ENCODE measurements at places on chromosomes 1 and 21.

DNA sequence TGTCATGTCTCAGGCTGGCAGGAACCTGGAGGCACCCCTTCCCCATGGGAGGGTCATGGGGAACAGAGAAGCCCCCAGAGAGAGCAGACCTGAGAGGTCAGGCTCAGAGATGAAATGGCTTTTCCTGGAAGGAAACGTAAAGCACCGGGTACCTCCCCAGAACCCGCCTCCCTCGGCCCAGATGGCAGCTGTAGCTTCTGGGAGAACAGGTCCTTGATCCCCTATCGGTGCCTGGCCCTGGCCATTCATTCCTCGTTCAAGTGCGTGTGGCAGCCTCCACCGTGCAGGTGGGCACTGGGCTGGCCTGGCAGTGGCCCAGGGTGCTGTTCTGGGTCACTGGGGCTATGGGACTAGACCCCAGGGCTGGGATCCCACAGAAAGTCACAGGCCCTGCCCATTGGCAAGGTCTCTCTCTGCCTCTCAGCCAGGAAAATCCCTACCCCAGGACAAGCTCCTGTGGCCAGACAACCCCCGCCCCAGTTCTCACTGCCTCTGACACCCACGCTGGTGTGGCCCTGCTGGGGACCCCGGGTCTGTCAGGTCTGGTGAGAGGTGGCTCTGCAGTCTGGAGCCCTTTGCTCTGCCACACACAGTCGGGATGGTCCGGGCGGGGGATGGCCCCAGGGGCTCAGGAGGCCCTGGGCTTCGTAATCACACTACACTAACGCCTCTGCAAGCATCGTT lies 183.2 kb upstream of the VAMP3 start:
- no peak for DNase-seq

GRCh38 chr21:29638761-29639327 lies 301.0 kb downstream of the GRIK1 start:
- DNase-seq, result no peak

- no peak for DNase-seq
Measured at GRCh38 chr1:54139711-54140110, 13.1 kb downstream of the CDCP2 start.

DNA sequence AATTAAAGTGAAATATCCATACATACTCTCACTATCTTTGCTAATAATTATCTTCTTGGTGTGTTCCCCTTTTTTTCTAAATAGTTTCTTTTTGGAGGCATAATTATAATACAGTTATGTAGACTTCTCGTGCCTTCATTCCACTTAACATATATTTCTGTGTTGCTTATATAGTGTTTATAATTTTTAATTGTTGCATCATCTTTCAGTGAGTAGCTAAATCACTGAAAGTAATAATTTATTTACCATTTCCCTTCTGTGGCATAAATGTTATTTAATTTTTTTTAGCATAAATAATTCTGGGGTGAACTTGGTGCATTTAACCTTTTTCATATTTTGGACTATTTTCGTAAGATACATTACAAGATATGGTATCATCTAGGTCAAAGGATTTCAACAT lies 38.3 kb downstream of the SMAP2 start:
- no peak for DNase-seq

DNA sequence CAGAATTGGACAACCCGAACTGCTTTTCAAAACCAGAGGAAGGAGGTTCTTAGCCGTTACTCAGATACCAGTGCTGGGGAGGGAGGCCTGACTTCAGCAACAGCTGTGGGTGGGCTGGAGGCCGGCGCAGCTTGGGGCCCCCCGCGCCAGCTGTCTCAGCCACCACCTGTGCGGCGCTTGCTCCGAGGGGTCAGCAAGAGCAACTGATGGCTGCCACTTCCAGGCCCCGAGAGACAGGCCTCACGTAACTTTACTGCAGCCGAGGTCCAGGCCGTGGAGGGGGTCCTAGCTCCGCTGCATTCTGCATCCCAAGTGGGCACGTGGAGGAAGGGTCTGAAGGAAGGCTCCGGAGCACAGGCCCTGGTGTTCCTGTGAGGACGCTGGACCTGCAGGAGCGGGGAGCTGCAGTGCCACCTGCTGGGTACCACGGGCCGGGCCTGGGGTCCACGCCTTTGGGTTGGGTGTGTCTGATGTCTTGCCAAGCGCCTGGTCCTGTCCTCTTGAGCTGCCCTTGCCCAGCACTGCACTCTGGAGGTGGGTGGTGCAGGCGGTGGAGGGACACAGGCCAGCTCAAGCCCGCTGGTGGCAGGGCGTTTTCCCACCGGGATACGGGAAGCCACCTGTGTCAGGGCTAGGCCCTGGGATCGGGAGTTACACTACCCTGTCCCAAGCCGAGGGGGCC lies 9.8 kb downstream of the THAP3 start:
- DNase-seq, result peak; percentile 34

Measured in stimulated activated CD4-positive, alpha-beta T cell treated with anti-CD3 and anti-CD28 coated beads, Interleukin-12 subunit alpha, Interleukin-12 subunit beta, amount 100 ng/mL, for 48 hours (primary cell).